ENCODE measurements at places on chromosomes 3 and 15. TPM values are rescaled to one million over a fixed set of nuclear protein-coding genes. Genes with fewer than 3 reads are reported as not detected.

DNA sequence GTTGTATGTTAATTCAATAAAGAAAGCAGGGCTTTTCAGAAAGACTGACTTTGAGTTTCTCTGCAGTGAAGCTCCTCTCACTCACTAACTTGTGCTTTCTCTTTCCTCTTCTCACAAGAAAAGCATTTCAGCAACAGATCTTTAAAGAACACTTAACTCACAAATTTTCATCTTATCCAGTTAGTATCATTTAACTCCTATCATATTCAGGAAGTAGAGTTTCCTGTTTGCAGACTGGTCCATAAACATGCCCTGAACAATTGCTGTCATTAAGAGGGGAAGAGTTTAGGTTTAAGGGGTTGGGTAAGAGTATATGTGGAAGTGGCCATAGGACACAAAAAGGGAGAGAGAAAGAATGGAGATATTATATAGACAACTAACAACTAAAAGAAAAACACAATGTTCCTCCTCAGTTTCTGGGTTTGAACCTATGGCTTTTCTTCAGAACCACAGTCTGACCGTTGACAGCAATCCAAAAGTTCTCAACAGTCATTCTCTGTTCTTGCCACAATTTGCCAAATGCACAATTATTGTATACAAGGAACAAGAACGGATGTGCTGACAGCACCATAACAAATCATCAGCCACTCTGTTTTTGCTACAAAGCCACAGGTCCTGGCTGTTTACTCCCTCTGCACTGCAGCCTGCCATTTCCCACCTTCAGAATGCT, 63.9 kb downstream of the CHAC1 start:
- peaks cover 38% of the 10 kb centered on the region for H3K36me3 ChIP-seq
- H3K4me1 ChIP-seq, result peaks cover 14% of the 10 kb centered on the region
- no peak overlapping the region for H3K4me3 ChIP-seq
- H3K27ac ChIP-seq, result peak overlapping the region; percentile 69

HRG gene
- not detected for total RNA-seq

DNA sequence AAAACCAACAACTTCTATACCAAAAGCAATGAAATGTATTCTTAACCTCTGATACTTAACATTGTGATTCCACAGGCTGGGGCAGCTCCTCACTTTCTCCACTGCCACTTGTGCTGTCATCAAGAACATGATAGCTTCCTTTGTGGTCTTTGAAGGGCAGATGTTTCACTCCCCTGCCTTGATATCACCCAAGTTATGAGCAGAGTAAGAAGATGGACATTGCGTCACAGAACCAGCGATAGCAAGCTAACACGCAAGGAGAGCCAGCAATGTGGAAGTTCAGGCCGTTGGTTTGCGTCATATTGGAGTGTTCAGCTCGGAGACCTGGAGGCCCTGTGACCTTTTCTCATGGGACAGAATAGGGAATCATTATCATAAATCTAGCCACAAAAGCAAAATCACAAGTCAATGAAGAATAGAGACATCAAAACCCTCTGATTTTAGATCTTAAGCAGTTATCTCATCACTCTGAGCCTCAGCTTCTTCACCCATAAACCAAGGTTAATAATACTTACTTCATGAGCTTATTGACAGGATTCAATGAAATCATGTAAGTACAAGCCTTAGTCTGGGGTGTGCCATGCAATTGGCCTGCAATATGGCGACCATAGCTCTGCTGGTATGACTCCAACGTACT, 183.8 kb upstream of the THBS1 start:
- no peak overlapping the region for H3K27ac ChIP-seq
- DNase-seq, result no peak
- no peak overlapping the region for H3K4me3 ChIP-seq
- peaks cover 18% of the 10 kb centered on the region for H3K27me3 ChIP-seq

DNA sequence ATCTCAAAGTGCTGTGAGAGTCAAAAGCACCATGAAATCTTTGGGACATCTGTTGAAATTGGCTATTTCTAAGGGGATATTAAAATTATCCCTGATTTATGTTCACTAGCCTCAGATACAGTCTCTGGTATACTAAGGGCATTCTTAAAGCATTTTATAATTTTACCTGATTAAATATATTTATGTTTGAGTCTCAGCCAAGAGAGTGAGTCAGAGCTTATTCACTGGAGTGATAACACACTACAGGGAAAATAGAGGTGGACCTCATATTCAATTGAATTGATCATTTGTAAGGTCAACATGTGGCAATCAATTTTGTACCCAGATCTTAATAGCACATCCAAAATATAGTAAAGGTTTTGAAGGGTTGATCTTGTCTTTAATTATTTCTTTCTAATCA, 733.6 kb downstream of the EPHA3 start:
- no peak overlapping the region for H3K27ac ChIP-seq
- no peaks in the 10 kb centered on the region for H3K4me1 ChIP-seq
- no peaks in the 10 kb centered on the region for H3K27me3 ChIP-seq
- no peak overlapping the region for H3K4me3 ChIP-seq
- H3K36me3 ChIP-seq, result no peaks in the 10 kb centered on the region
- DNase-seq, result no peak

CHRNB4 gene
- not detected for total RNA-seq

DNA sequence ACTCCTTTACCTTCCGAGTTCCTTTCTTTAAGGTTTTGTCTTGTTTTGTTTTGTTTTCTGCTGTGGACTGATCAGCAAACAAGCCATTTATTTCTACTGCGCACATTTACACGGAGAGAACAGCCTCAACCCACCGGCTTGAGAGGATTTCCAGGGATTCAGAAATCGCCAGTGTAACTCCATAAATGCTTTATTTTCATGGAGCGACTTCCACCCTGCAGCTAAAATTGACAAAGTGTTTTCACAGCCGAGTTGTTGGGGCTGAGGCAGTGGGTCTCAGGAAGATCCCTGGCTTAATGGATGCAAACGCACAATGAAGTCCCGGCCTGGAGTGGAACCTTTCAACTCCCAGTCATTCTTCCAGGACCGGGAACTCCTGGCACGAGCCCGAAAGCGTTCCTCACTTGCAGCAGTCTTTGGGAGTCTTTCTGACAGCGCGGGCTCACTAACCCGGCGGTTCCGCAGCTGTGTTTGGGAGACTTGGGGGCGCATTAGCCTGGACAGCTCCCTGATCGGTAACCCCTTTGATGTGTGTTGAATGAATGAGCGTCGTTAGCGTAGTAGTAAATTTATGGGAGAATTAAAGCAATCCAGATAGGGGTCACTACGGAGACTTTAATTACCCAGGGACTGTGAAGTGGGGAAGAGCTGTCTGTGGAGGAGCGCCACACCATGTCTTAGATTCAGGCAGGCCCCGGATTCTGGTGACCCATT, 785 bp upstream of the MYRIP start:
- peaks cover 8% of the 10 kb centered on the region for H3K36me3 ChIP-seq
- H3K4me3 ChIP-seq, result peak overlapping the region; percentile 28
- DNase-seq, result no peak

GRCh38 chr3:105824129-105824528, 44.7 kb downstream of the CBLB start:
- H3K4me1 ChIP-seq, result peaks cover 54% of the 10 kb centered on the region
- peak overlapping the region; percentile 28 for H3K27ac ChIP-seq
- no peak for DNase-seq
- no peak overlapping the region for H3K4me3 ChIP-seq
- peaks cover 62% of the 10 kb centered on the region for H3K36me3 ChIP-seq

- H3K4me1 ChIP-seq, result no peaks in the 10 kb centered on the region
- H3K36me3 ChIP-seq, result no peaks in the 10 kb centered on the region
- H3K4me3 ChIP-seq, result no peak overlapping the region
- peaks cover 11% of the 10 kb centered on the region for H3K27me3 ChIP-seq
- H3K27ac ChIP-seq, result no peak overlapping the region
These were observed 1.2 kb upstream of the DAZL start for GRCh38 chr3:16606398-16606797.

Data from activated CD4-positive, alpha-beta memory T cell treated with anti-CD3 and anti-CD28 coated beads, Interleukin-2, amount 10 ng/mL, durations not matched to agents 7 days and 5 days (primary cell).